Right cardiac atrium (tissue), 5 donors: ENCODE measurements at places on chromosomes 7 and 10. TPM values are rescaled to one million over a fixed set of nuclear protein-coding genes. Genes with fewer than 3 reads are reported as not detected.
A peak's percentile ranks its signal among the peaks of the same experiment; 100 is the strongest.

DNA sequence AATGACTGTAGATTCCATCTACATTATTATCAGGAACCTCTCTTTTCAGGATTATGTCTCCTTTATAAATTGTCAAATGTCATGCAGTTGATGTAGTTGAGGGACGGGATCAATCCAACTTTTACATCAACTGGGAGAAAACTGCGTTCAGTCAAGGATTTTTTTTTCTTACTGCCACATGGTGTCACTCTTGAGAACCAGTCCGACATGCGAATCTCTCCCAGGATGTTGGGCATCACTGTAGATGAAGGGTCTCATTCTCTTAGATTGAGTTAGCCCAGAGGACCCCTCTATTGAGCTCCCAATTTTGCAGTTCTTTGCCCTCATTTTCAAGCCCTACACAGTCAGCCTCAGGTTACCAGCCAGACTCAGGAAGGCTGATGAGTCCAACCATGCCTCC, 120.3 kb upstream of the PTPRZ1 start:
- no peak for DNase-seq

DNA sequence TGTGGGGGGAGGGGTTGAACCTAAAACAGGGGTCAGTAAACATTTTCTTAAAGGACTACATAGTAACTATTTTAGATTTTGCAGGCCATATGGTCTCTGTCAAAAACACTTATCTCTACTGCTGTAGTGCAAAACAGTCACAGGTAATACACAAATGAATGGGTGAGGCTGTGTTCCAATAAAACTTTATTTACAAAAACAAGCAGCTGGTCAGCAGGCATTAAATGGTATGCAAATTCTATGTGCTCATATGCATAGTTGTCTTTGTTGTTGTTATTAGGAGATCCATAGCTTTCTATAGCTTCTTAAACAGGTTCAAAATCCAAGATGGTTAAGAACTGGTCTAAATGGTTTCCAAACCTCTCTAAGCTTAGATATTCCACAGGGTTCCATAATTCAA, 302.6 kb downstream of the RNLS start:
- no peak for DNase-seq

GRCh38 chr7:18520450-18521235, 25.1 kb downstream of the HDAC9 start:
- no peak for DNase-seq

DNA sequence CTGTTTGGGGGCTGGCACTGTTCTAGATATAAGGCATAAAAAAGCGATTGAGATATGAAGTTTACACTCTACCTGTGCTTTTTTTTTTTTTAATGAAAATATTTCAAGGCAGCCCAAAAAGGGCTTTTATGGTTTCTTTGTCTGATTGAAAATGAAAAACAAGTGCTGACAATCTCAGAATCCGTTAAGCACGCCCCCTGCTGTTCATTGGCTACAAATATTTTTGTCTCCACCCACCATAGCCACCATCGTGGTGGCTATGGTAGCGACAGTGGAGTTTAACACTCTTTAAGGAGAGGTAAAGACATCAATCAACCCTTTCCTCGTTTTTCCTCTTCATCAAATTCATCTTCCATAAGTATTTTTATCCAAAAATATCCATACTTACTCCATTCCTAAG, 94.2 kb downstream of the CD36 start:
- DNase-seq: no peak

- DNase-seq: no peak
These were observed 47.4 kb upstream of the CC2D2B start for GRCh38 chr10:95860166-95860940.

DNA sequence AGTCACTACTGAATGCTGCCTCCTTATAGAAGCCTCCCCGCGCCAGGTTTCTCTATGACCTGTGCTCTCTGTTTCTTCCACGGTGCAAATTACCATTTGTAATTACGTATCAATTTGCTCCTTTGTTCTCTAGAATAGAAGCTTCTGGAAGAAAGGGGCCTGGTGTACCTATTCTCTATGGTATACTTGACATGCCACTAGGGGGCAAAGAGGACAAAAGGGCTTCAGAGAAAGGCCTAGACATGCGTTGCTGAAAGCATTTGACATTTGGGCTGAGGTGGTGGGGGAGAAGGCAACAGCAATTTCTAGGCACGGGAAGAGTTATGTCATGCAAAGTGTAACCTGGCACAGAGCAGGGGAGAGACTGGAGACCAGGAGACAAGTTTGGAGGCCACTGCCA, 148.7 kb downstream of the WDR11 start:
- DNase-seq: no peak

- DNase-seq: no peak
These were observed 347.3 kb upstream of the AUTS2 start for GRCh38 chr7:69250958-69251357.

- no peak for DNase-seq
These were observed 8.0 kb downstream of the VSTM4 start for GRCh38 chr10:49107111-49107886.

DNA sequence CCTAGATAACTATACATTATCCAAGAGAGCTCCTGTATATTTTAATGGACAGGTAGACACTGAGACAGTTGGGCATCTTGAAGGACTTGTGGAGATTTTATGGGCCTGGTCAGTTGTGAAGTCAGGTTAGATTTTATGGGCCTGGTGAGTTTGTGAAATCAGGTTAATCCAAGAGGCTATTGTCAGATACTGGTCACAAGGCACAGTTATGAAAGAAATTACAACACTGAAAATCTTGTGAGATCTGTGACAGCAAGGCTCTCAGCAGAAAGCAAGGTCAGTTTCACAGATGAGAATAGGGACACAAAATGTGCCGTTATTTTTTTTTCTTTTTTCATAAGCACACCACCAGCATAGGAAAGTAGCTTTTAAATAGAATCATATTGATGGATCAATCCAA, 167.6 kb downstream of the VTI1A start:
- no peak for DNase-seq

DNA sequence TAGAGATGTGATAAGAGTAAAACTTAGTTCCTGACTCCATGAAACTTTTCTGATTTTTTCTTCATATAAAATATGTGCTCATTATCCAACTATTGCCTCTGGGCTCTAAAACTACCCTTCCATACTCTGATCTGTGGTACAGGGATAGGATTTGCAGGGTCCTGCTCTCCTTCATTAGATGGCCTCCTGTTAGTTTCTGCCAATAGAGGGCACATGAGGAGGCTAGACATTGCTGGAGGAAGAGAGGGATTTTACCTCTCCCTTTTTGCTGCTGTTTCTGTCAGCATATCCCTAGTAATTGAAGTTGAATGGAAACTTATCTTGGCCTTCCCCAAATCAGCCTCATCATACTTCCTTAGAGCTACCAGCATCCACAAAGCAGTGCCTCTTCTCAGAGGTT, 269.4 kb downstream of the NXPH1 start:
- DNase-seq: no peak

- no peak for DNase-seq
These were observed 6.6 kb downstream of the AIFM2 start for GRCh38 chr10:70125918-70126552.

DNA sequence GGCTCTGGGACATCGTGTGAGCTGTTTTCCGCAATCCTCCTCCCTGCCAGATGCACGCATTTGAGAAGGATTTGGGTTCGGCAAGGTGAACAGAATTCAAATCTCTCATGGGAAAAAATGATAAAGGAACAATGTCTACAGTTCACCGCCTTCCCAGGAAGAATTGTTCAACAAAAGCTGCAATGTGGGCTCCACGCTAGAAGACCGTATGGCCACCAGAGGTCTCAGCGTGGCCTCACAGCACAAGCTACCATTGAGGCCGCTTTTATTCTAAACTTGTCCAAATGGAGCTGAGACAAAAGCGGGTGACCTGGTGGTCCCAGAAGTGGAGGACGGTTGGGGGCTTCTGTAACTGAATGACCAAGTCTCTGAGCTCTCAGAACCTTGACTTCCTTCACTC, 733.1 kb downstream of the PARD3 start:
- no peak for DNase-seq

- no peak for DNase-seq
These were observed 90.2 kb upstream of the CACUL1 start for GRCh38 chr10:118844731-118845521.

- DNase-seq: no peak
These were observed 335 bp upstream of the CHCHD1 start for GRCh38 chr10:73781548-73781878.

DNA sequence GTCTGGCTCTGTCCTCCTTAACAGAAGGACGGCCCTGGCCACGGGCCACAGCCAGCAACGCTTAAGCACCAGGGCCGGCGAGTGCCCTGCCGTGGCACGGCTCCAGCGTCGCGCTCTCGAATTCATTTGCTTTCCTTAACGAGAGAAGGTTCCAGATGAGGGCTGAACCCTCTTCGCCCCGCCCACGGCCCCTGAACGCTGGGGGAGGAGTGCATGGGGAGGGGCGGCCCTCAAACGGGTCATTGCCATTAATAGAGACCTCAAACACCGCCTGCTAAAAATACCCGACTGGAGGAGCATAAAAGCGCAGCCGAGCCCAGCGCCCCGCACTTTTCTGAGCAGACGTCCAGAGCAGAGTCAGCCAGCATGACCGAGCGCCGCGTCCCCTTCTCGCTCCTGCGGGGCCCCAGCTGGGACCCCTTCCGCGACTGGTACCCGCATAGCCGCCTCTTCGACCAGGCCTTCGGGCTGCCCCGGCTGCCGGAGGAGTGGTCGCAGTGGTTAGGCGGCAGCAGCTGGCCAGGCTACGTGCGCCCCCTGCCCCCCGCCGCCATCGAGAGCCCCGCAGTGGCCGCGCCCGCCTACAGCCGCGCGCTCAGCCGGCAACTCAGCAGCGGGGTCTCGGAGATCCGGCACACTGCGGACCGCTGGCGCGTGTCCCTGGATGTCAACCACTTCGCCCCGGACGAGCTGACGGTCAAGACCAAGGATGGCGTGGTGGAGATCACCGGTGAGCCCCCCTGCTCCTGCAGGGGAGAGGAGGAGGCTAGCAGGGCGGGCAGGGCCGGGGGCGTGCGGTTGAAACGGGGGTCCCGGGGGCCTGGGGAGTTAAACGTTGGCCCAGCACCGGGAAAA, at the start of gene HSPB1:
Gene HSPB1, plus strand, starts transcription at position 327 of the 855 bp plus-strand sequence. Its CDS starts 40 bp downstream, at position 367.
- peak; percentile 98 for DNase-seq

DNA sequence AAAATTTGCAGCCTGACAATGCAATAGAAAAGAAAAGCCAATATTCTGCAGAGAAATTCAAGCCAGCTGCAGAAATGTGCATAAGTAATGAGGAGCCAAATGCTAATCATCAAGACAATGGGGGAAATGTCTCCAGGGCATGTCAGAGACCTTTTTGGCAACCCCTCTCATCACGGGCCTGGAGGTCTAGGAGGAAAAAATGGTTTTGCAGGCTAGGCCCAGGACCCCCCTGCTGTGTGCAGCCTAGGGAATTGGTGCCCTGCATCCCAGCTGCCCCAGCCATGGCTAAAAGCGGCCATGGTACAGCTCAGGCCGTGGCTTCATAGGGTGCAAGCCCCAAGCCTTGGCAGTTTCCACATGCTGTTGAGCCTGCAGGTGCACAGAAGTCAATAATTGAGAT, 72.5 kb upstream of the NME8 start:
- no peak for DNase-seq

GRCh38 chr10:83585686-83586085, 553.6 kb upstream of the GHITM start:
- no peak for DNase-seq

Gene PCGF6
- 6.6 TPM for total RNA-seq

Gene ANLN
- 3.6 TPM for total RNA-seq

Gene COL17A1
- total RNA-seq: 0.14 TPM

Gene RAPGEF5
- total RNA-seq: 21.7 TPM

Gene SUMF2
- 42.7 TPM for total RNA-seq
